Body of pancreas (tissue), 4 donors: ENCODE measurements at places on chromosomes 12 and 14.

DNA sequence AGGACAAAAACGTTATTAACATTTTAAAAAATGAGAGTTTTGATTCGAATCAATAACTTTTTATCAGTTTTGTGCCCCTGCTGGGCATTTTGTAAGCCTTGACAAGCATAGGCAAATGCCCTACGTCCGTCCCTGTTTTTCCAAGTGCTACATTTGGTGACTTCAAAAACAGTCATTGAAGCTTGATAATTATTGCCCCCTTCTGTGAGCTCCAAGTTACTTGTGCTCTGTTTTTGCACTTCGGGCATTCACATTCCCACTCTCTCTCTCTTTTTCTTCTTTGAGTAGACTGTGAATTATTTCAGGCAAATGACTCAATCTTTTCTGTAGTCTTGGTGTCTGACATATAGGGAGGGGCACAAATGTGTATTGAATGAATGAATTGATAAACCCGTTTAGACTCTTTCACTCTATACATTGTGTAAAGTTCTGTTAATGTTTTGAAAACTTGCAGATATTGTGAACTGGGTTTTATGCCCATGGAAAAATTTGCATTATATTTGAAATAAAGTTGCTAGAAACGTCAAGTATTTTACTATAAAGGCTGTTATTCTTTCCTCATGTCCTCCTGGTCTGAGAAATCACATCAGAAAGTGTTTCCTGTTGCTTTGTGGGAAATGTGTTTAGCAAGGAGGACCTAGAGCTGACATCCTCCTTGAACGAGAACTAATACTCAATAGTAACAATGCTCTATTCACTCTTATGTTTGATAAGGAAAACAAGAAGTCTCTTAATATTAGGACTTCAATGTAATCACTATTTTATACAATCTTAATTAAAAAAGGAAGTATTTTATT is 1.4 kb downstream of the APAF1 start:
- no peak for DNase-seq

DNA sequence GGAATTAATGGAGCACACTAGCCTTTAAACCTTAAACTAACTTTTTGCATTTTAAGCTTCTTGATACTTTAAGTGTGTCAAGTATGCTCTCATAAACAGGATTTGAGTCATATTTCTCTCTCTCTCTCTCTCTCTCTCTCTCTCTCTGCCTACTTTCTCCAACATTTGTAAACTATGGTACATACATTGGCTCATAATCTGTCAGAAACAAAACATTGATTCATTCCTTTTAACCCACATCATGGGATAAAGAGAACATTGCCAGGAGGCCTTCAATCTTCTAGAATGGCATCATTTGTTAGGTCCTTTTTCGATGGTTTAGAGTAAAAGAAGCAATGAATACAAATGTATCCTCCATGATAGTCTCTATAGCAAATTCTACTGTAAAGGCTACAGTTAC is 81.6 kb upstream of the RERGL start:
- no peak for DNase-seq

- DNase-seq, result no peak
These were observed 334.6 kb upstream of the FKBP4 start for GRCh38 chr12:2460051-2460670.

DNA sequence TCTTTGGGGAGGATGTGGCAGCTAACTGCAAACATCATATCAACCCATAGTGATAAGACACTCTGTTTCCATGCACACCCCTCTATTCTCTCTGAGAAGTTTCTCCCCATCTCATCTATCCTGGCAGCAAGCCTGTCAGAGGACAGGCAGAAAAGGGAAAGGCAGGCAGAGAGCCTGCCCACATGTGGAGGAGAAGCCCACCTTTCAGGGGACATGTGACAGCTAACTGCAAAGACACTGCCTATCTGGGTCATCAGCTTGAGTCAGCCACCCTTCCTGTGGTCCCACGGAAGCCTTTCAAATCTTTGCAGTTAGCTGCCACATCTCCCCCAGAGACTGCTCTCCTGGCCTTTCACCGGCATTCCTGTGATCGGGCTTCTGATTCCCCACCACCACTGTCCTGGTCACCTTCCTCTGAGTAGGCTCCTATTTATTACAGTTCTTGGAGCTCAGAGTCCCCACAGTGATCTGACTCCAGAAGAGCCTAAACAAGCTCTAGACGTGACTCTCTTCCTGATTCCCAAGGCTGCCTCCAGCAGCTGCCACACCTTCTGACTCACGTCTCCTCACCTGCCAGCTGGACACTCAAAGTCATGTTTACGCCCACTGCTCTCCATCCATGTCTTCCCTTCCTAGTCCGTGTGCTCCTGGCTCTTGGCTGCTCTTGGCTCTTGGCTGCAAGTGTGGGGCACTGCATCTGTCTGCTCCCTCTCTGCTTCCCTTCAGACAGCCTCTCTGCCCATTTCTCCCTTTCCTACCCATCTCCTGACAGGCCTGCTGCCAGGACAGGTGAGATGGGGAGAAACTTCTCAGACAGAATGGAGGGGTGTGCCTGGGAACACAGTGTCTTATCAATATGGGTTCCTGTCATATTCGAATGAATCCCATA is 7.5 kb upstream of the KRT1 start:
- no peak for DNase-seq

DNA sequence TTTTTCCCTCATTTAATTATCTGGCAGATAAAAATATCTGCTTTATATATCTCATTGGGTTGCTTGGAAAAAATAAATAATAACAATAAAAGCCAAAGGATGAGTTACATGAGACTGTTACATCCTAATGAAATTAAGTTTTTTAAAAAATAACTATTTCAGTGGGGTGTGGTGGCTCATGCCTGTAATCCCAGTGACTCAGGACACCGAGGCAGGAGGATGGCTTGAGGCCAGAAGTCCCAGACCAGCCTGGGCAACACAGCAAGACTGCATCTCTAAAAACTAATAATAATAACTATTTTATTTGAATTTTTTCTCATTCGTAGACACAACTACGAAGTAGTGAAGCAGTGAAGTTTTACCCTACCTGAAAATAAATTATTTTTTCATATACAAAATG is 103.3 kb downstream of the BCAT1 start:
- no peak for DNase-seq

DNA sequence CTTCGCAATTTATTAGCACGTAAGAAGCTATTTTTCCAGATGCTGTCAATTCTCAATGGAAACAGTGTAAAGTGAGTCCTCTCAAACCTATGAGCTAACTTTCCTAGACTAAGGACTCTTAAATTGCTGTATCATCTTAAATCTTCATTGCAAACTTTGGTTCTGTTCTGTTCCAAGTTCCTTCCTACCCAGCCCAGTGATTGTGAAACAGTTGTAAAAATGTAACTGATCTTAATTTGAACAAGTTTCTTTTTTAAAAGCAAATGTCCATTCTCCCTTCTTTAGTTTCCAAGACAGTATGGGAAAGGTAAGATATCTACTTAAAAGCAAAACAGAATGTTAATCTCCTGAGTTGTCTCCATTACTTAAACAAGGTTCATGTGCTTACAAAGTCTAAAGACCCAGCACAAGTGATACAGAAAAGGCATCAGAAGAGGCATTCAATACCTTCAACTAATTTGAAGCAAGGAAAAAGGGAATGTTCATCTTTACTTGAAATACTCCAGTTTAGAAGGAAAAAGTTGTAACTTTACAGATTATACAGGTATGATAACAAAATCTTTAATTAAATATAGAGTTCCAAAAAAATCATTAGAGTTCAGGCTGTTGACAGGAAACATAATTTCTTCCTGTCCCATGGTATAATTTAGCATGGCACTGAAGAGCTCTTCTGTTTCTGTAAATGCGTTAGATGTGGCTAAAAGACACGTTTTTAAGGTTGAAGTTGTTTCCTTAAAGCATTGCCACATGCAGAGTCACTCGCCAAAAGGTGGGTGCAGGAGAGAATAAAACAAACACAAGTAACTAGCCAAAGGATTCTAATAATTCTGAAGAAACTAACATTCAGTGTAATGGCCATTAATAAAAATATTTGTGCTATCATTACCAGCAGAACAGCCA is 101.5 kb upstream of the USP15 start:
- no peak for DNase-seq

- DNase-seq, result no peak
These were observed 85.3 kb upstream of the KCNA1 start for GRCh38 chr12:4824380-4824779.

GRCh38 chr12:111409403-111409779 is 3.7 kb downstream of the SH2B3 start:
- no peak for DNase-seq

- no peak for DNase-seq
These were observed 29.5 kb upstream of the INF2 start for GRCh38 chr14:104659764-104660523.

DNA sequence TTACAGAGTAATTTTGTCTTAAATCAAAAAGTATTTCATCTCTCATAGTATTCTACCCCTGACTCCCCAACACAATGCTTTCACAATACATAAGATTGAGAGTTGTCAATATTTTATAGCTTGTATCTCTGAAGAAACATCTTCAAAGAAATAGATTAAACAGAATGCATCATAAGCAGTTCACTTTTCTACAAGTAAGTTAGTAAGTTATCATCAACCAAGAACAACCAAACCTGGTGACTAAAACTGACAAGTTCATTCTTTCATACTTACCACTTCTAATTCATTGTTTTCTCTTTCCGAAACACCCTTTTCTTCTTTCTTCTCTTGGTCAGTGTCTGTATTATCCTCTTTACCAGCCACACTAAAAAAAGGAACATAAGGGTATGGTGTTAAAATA is 101.2 kb downstream of the KIF21A start:
- DNase-seq, result no peak

DNA sequence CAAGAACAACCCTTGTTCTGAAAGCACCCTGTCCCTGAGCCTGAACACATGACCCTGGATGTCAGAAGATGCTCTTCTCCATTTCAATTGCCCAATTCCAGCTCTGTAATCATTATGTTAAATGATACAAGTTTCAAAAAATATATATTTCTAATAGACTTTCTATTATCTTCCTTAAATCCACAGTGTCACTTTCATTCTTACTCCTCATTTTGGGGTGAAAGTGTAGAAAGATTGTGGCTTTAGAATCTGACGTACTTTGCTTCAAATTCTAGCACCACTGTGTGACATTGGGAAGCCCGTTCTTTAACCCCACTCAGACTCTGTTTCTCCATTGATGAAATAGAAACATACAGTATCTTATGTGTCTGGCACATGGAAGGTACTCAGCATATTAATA is 83.2 kb downstream of the ETV6 start:
- DNase-seq, result no peak

- peak; percentile 19 for DNase-seq
These were observed 2.6 kb upstream of the DDX47 start for GRCh38 chr12:12810553-12811021.

DNA sequence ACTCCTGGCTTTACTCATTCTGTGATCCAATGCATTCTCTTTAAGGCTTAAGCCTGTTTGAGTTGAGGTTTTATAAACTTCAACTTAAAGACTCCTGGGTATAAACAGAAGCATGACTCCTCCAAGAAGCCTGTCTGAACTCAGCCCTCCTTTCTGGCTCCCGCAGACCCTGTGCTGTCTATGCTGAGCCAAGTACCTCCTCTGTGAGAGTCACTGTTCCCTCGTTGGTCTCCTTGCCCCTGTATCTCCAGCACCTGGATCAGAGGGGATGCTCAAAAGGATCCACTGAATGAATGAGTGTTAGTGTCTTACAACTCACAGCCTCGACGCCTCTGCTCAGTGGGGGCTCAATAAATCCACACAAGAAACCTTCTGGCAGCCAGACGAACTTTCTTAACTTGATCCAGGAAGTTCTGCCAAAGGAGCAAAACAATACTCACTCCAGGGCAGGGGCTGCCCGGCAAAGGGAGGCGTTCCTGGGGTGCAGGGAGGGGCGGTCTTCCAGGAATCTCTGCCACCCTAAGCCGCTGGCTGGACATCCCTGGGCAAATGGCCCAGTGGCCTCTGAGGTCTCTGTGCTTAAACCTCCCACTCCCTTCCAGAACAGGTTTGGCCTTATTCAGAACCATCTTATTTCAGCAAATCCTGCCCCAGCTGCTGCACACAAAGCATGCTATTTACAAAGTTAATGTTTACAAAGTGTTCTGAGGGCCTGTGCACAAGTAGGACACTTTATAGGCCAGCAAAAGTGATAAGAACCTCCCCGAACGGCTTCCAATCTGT is 32.9 kb downstream of the MAP1LC3B2 start:
- DNase-seq, result peak; percentile 83

GRCh38 chr12:9732921-9733461 is at the start of gene CLECL1:
Gene CLECL1 (minus strand): TSS chr12:9733097.
- no peak for DNase-seq

DNA sequence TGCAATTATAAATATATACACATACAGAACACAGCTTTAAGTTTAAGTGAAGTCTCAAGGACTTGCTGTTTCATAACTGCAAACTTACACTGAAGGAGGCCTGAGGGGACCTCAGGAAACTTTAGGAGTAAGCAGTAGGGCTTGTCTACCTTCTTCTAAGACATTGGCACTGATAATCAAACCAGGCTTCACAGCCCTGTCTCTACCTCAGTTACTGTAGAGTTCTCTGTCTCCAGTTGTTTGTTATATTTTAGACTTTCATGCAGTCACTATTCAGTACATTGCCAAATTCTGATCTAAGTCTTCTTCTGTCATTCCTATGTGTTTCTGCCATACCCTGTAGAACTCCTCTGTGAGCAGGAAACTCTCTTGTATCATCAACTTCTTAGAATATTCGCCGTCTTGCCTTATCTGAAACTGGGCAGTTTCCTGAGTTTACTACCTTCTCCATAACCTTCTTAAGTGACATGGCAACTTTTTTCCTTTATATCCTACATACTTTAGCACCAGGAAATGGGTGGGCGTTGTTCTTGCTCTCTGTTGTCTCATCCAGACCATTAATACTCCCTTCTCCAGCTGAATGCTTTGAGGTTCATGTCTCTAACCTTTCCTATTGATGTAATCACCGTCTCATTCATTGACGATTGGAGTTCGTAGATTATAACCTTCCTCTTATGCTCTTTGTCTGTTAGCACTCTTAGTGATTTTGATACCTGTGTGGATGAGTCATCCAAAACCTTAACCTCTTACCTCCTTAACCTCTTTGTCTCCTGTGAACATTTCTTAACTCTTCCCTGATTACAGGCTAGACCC is 11.4 kb downstream of the APAF1 start:
- no peak for DNase-seq

GRCh38 chr14:20878695-20879094 is 12.5 kb upstream of the RNASE3 start:
- no peak for DNase-seq

DNA sequence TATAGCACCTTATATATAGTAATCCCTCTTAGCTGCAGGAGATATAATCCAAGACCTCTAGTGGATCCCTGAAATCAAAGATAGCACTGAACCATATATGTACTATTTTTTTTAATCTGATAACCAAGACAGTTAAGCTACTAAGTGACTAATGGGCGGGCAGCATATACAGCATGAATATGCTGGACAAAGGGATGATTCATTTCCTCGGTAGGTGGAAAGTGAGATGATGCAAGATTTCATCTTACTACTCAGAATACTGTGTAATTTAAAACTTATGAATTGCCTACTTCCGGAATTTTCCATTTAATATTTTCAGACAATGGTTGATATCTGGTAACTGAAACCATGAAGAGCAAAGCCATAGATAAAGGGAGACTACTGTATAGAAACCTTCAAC is 36.2 kb downstream of the PRMT8 start:
- DNase-seq, result no peak
